ENCODE measurements at places on chromosomes 13 and 19. TPM values are rescaled to one million over a fixed set of nuclear protein-coding genes. Genes with fewer than 3 reads are reported as not detected.

Gene NLRP9
- not detected for total RNA-seq

Gene ZNF85
- 0.26 TPM for total RNA-seq

Gene CYP2F1
- total RNA-seq = 0.30 TPM

Gene KASH5
- 0.21 TPM for total RNA-seq

- DNase-seq = peak; percentile 81
Observed at GRCh38 chr19:43504426-43505185, at the start of gene PHLDB3. Gene PHLDB3 (minus strand): TSS chr19:43504746. CDS start chr19:43504118, 628 bp downstream.

Gene FAM174C
- total RNA-seq = 78.0 TPM

DNA sequence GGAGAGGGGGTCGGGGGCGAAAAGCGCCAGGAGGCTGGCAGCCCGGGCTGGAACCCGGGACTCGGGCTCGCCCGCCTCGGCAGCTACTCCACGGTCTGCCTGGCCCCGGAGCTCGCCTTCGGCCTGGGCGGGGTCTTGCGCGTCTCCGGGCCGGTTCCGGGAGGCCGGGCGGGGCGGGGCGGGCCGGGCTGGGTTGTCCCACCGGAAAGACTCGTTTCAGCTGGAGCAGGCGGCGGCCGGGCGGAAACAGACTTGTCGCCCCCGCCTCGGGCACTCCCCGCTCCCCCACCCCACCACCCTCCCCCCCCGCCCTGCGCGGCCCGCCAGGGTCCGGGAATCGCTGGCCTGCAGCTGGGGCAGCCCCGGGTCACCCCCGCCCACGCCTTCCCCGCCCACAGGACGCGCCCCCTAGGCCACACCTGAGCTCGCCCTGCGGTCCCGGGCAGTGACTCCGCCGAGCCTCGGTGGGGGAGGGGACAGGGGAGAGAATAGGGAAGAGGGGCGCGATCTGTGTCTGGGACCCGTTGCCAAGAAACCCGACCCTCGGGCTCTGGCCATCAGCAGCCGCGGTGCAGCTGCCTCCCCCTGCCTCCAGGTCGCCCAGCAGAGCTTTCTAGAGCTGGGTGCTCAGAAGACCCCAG, 109.4 kb downstream of the KCTD15 start:
- DNase-seq = peak; percentile 93

DNA sequence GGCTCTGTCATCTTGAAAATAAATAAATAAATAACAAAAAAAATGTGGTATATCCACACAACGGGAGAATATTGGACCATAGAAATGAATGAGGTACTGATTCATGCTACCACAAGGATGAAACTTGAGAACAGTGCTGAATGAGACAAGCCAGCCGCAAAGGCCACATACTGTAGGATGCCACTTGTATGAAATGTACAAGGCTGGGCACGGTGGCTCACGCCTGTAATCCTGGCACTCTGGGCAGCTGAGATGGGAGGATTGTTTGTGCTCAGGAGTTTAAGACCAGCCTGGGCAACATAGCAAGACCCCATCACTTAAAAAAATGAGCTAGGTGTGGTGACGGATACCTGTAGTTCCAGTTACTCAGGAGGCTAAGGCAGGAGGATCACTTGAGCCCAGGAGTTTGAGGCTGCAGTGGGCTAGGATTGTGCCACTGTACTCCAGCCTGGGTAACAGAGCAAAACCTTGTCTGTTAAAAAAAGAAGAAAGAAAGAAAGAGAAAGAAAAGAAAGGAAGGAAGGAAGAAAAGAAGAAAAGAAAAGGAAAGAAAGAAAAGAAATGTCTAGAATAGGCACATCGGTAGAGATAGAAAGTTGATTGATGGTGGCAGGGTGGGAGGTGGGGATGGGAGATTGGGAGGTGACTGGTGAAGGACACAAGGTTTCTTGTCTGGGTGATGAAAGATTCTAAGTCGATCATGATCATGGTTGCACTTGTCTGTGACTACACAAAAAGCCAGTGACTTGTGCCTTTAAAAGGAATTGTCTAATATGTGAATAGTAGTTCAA, 20.3 kb downstream of the HPN start:
- DNase-seq = no peak

Gene TNFSF13B
- total RNA-seq = 0.33 TPM

DNA sequence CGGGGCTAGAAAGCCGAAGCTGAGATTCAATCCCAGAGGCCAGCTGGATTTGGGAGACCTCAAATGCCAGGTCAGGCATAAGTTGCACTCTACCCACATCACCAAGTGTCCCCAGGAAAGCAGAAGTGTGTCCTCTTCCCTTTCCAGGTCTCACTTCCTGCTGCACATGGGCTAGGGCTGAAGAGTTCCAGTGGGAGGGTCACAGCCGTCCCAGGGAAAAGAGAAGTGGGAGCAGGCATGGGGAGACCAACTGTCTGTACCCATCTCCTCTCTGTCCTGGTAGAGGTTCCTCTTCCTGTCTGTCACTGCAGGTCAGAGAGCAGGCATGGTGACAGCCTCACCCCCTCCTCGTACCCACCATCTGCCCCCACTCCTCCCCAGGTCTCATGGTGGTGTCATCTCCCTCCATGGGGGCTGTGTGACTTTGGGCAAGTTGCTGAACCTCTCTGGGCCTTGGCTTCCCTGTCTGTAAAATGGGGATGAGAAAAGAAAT, 14.8 kb downstream of the AXL start:
- DNase-seq = no peak

GRCh38 chr19:4120559-4121272, 3.2 kb downstream of the MAP2K2 start:
- peak; percentile 47 for DNase-seq

DNA sequence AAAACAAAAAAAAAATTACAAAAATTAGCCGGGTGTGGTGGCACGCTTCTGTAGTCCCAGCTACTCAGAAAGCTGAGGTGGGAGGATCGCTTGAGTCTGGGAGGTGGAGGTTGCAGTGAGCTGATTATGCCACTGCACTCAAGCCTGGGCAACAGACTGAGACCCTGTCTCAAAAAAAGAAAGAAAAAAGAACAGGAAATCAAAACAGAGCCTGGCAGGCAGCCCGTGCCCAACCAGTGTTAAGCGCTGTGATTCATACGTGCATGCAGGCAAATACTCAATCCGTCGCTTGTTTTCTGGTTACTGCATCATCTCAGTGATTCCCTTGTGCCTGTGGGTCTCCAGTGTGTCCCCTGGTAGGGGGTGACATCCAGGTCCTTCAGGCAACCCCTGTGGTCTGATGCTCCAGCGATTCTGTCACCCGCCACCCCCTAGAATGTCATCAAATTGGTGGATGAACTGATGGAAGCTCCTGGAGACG, 18.1 kb downstream of the DDX39A start:
- peak; percentile 23 for DNase-seq

Gene ZNF865
- 4.9 TPM for total RNA-seq

Gene SYT5
- total RNA-seq = 0.31 TPM

Measured in H7 (cell line).